Adrenal gland (tissue), 19 donors: ENCODE measurements at places on chromosomes 11 and 22.

- H3K27me3 ChIP-seq: no peaks in the 10 kb centered on the region
- no peaks in the 10 kb centered on the region for H3K36me3 ChIP-seq
- no peak overlapping the region for H3K4me3 ChIP-seq
Measured at GRCh38 chr22:37492428-37493344, 6.5 kb upstream of the MFNG start.

GRCh38 chr11:45859661-45860140, 12.4 kb downstream of the CRY2 start:
- no peak overlapping the region for H3K4me3 ChIP-seq
- H3K36me3 ChIP-seq: no peaks in the 10 kb centered on the region
- peak overlapping the region; percentile 87 for H3K27ac ChIP-seq

DNA sequence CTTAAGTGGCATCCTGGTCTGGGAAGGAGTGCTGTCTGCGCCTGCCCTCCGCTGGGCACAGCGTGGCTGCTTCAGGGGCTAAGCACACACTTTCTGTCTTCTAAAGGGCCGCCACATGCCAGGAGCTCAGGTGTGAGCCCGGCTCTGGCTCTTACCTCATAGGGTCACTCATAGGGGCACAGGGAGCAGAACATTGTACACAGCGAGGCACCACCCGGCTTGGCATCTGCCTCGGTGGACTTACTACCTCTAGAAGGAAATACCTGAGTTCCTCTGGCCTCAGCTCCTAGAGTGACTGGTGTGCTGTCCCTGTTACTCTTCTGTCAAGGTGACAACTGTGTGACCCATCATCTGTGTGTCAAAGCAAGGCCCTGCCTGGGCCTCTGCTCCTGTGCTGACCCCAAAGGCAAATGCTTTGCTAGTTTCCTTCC, 13.4 kb downstream of the NEAT1 start:
- peak; percentile 70 for DNase-seq
- peak overlapping the region; percentile 73 for H3K27ac ChIP-seq
- H3K36me3 ChIP-seq: peaks cover 58% of the 10 kb centered on the region
- no peak overlapping the region for H3K4me3 ChIP-seq
- peaks cover 100% of the 10 kb centered on the region for H3K4me1 ChIP-seq

DNA sequence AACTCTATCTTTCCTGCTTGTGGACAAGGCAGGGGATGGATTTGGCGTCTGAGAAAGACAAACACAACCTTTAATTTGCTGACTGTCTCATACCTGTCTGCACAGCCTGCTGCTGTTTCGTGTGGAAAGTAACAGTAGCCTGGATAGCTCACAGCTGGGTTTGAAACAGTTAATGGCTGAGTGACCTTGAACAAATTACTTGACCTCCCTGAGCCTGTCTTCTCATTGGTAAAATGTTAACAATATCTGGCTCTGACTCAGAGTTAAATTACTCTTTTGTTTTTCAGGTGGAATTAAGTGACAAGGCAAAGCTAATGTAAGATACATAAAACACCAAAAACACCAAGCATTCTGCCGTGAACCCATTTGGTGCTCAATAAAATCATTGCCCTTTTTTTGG, 41.1 kb upstream of the ADA2 start:
- no peaks in the 10 kb centered on the region for H3K27me3 ChIP-seq
- H3K4me1 ChIP-seq: peaks cover 5% of the 10 kb centered on the region
- no peak overlapping the region for H3K4me3 ChIP-seq

- H3K27me3 ChIP-seq: no peaks in the 10 kb centered on the region
- H3K4me1 ChIP-seq: peaks cover 100% of the 10 kb centered on the region
- DNase-seq: peak; percentile 56
Measured at GRCh38 chr11:65435411-65435931, 12.9 kb downstream of the NEAT1 start.

DNA sequence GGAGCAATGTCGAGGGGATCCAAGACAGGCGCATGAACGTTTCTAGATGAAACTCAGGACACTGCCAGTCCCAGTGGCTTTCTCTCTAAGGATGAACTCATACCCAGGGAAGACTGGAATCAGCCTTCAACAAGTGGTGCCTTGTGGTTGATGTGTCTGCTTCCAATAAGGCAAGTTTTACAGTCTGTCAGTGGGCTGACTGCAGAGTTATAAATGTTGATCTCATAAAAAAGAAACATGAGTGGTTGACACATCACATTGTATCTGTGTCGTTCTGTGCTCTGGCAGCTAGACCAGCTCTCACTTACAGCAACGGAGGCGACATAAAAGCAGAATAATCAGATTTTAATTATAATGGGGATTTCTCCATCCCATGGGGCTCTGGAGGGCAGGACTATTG, 96.7 kb downstream of the SNX19 start:
- peaks cover 4% of the 10 kb centered on the region for H3K27me3 ChIP-seq
- H3K4me3 ChIP-seq: no peak overlapping the region
- DNase-seq: no peak
- no peaks in the 10 kb centered on the region for H3K4me1 ChIP-seq

DNA sequence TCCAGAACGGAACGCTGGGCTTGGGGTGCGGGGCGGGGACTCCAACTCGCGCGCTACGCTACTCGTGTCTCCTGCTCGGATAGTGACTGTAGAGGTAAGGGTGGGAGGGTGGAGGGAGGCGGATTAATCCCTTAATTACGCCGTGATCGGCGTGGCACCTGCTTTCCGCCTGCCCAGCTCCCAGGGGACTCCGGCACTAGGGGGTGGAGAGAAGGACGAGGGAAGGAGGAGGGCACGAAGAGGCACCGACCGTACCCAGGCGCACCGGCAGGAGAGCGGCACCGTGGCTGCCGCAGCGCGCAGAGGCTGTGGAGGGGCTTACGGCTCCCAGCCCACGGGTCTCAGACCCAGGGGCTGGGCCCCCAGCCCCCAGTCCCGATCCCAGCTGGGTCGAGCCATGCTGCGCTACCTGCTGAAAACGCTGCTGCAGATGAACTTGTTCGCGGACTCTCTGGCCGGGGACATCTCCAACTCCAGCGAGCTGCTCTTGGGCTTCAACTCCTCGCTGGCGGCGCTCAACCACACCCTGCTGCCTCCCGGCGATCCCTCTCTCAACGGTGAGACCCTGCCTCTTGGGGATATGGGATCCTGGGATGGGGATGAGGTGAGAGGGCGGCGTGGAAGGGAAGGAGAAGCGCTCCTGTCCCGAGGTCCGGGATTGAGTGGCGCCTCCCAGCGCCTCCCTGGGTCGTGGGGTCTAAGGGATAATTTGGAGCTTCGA, at the start of gene ROBO3:
Gene ROBO3 (plus strand): TSS at position 252 of the 721 bp plus-strand sequence. CDS start 146 bp downstream, at position 398.
- no peak within 1 kb of the TSS for H3K4me3 ChIP-seq
- no peak for DNase-seq
- H3K36me3 ChIP-seq: no peaks in the 10 kb centered on the region
- H3K27me3 ChIP-seq: peaks cover 79% of the 10 kb centered on the region

DNA sequence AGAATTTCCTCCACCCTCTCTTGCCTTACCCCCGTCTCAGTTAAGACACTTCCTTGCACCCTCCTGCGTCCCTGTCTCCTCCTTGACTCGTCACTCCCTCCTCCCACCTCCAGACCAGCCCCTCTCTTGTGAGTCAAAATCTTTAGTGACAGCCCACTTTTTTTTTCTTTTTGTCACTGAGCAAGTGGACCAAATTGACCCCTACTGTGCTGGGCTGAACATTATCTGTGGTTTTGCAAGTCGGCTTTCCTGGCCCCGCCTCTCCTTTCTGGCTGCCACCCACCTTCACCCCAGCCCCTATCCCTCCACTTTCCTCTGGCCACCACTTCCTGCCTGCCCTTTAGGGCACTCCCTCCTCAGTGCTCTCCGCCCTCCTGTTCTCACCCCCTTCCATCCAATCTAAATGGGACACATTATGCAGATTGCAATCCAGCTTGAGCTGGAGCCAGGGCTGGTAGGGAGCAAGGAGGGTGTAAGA, at the start of gene APLNR:
Gene APLNR (minus strand): TSS at position 47 of the 478 bp plus-strand sequence. CDS start 246 bp downstream, outside the sequence.
- H3K36me3 ChIP-seq: no peaks in the 10 kb centered on the region
- no peak within 1 kb of the TSS for H3K4me3 ChIP-seq
- no peak for DNase-seq
- no peaks in the 10 kb centered on the region for H3K4me1 ChIP-seq

DNA sequence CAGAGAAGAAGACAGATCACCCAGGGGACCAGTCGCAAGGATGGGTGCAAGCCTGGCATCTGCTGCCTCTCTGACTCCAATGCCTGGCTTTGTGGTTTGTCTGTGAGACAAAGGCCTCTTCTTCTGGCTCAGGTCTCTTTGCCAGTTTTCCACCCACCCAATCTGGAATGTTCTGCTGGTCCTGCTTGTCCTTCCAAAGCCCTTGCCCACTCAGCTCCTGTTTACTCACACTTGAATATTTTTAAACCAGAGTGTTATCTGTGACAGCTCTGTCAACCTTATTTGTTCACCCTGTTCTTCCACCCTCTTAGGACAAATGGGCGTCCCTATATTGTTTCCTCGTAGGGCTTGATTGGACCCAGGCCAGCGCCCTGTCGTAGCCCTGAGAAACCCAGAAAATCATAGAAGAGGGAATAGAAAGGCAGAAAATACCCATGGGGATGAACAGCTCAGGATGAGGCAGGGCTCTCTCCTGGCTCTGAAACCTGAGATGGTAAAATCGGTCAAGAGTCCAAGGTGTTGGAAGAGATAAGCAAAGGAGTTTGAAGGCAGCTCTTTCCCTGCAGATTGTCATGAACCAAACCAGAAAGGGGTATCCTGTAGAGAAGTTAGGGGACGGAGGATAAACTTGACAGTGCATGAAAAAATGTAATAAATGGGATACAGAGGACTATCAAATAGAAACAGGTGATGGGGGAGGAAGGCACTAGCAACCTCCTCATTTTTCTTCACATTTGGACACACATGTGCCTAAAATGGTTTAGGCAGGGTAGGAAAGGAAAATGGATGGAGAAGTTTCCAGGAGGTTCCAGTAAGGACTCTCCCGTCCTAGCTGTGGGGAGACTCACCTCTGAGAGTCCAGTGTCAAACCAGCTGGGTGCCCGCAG, 651 bp downstream of the CRYAB start:
- peaks cover 17% of the 10 kb centered on the region for H3K4me1 ChIP-seq
- H3K27me3 ChIP-seq: no peaks in the 10 kb centered on the region
- DNase-seq: no peak
- no peaks in the 10 kb centered on the region for H3K36me3 ChIP-seq
- no peak overlapping the region for H3K4me3 ChIP-seq
- peak overlapping the region; percentile 54 for H3K27ac ChIP-seq

GRCh38 chr11:117597071-117597470, 199.9 kb downstream of the DSCAML1 start:
- no peaks in the 10 kb centered on the region for H3K27me3 ChIP-seq
- H3K27ac ChIP-seq: no peak overlapping the region
- DNase-seq: peak; percentile 23
- H3K4me1 ChIP-seq: no peaks in the 10 kb centered on the region
- H3K36me3 ChIP-seq: no peaks in the 10 kb centered on the region
- H3K4me3 ChIP-seq: no peak overlapping the region

DNA sequence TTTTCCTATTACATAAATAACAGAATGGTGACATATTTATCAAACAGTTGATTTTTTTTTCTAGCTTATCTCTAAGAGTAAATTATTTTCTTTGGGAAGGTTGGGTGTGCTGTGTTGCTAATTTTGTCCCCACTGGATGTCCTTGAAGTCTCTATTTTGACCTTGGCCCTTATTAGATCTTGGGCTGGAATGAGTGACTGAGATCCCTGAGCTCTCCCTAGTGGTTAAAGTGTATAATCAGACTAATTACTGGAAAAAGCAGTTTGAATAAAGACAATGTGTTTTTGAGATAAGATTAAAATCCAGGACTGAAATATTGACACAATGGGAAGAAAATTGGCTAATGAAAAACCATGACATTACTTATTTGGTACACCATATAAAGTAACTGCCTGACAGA, 56.1 kb downstream of the AASDHPPT start:
- H3K27ac ChIP-seq: no peak overlapping the region
- peaks cover 4% of the 10 kb centered on the region for H3K4me1 ChIP-seq
- DNase-seq: peak; percentile 16
- H3K4me3 ChIP-seq: no peak overlapping the region
- no peaks in the 10 kb centered on the region for H3K27me3 ChIP-seq

DNA sequence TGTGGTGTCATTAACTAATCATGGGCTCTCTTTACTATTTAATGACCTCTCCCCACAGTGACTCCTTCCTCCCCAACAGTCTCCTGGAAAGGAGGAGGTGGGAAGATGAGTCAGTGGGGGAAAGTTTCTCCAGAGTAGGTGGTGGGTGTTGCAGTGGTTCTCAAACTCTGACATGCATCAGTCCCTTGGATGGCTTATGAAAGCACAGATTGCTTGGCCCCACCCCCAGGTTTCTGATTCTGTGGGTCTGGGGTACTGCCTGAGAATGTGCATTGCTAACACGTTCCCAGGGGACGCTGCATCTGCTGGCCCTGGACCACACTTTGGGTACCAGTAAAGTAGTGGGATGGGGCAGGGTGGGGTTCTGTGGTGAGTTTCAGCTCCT, 9.8 kb downstream of the CD82 start:
- H3K4me1 ChIP-seq: no peaks in the 10 kb centered on the region
- no peak overlapping the region for H3K4me3 ChIP-seq
- DNase-seq: no peak
- H3K27ac ChIP-seq: no peak overlapping the region

GRCh38 chr22:28832731-28833130, 32.4 kb upstream of the XBP1 start:
- H3K36me3 ChIP-seq: no peaks in the 10 kb centered on the region
- peak; percentile 65 for DNase-seq
- H3K27me3 ChIP-seq: no peaks in the 10 kb centered on the region
- no peak overlapping the region for H3K4me3 ChIP-seq

DNA sequence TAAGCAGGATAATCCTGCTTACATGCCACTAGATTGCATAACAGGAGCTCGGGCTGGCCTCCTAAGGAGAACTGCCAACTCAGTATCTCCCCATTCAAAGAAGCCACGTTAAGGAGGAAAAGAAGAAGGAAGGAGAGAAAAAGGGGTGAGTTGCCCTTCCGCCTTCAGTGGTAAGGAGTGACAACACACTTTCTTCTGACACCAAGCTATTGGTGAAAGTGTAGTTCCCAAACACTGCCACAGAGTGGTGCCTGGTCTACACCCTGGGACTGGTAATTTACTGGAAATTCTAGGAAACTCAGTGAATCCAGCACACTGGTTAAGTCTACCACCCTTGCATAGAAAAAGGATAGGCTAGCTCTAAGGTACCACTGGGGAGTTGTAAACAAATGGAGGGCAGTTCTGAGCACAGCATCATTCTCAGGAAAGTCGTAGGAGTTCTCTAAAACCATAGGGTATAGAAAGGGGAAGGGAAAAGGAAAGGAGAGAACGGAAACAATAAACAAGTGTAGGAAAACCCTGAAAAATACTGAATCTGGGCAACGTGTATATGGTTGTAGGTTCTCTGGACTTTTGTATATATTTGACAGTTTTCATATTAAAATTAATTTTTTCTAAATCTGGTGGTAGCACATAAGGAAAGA, 58.2 kb downstream of the RRAS2 start:
- no peaks in the 10 kb centered on the region for H3K36me3 ChIP-seq
- no peak overlapping the region for H3K4me3 ChIP-seq
- H3K27ac ChIP-seq: no peak overlapping the region
- peak; percentile 73 for DNase-seq
- H3K4me1 ChIP-seq: peaks cover 7% of the 10 kb centered on the region
- no peaks in the 10 kb centered on the region for H3K27me3 ChIP-seq

DNA sequence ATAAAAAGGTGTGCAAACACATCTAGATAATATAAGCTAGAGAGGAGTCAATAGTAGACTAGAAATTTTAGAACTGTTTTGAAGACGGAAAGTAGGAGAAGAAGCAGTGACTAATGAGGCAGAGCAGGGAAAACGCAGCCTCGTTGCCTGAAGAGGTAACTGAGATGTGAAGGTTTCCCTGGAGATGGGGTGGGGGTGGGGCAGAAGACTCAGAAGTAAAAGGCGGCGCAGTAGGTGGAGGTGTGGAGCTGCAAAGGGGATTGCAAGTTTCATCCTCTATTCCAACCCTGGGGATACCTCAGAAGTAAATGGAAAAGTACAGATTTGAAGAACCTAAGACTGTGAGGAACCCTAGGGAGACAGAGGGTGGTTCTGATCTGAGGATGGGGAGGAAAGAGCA, 109.5 kb downstream of the TMPRSS5 start:
- no peak overlapping the region for H3K4me3 ChIP-seq
- no peak overlapping the region for H3K27ac ChIP-seq
- no peaks in the 10 kb centered on the region for H3K27me3 ChIP-seq
- H3K4me1 ChIP-seq: no peaks in the 10 kb centered on the region
- DNase-seq: no peak
